MM.1S (cell line): ENCODE measurements at places on chromosomes 3 and 15.

DNA sequence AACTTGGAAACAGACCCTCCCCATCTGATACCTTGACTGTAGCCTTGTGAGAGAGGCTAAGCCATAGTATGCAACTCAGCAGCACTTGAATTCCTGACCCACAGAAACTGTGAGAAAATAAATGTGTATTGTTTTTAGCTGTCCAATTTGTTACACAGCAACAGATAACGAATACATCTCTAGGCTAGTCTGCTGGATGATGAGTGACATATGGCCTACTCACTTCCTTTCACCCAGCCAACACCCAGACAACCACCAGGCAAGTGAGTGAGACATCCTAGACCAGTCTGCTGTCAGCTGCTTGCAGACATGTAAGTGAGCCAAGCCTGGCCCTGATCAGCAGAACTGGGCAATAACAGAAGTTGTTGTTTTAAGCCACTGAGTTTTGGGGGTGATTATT lies 19.2 kb upstream of the SMAD6 start:
- no peak for DNase-seq

GRCh38 chr3:183692436-183692835 lies 5.2 kb upstream of the YEATS2 start:
- DNase-seq, result no peak

DNA sequence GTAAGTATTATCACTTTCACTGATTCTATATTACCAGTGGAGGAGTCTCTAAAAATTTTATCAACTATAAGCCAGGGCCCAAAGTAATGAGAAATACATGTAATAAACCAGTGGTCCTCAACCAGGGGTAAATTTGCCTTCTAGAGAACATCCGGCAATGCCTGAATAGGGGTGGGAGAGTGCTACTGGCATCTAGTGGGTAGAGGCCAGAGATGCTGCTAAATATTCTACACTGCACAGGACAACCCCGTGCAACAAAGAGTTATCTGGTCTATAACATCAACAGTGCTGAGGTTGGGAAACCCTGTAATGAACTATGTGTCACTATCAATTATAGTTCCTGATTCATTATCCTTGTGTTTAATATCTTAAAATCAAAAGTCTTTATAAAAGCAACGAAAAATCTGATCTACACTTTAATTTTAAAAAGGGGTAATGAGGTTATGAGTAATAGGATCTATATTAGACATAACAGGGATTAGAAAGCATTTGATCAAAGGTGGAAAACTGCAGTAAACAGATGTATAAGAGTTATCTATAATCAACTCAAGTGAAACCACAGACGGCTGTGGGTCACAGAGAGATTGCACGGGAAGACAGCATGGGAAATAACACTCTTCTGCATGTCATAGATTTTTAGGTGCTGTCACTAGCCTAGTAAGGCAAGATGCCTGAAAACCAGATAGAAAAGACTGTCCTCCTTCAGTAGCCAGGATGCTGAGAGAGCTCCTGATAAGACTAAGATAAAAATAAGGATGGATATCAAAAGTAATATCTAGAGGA lies 2.0 kb downstream of the LYSMD2 start:
- DNase-seq, result no peak

DNA sequence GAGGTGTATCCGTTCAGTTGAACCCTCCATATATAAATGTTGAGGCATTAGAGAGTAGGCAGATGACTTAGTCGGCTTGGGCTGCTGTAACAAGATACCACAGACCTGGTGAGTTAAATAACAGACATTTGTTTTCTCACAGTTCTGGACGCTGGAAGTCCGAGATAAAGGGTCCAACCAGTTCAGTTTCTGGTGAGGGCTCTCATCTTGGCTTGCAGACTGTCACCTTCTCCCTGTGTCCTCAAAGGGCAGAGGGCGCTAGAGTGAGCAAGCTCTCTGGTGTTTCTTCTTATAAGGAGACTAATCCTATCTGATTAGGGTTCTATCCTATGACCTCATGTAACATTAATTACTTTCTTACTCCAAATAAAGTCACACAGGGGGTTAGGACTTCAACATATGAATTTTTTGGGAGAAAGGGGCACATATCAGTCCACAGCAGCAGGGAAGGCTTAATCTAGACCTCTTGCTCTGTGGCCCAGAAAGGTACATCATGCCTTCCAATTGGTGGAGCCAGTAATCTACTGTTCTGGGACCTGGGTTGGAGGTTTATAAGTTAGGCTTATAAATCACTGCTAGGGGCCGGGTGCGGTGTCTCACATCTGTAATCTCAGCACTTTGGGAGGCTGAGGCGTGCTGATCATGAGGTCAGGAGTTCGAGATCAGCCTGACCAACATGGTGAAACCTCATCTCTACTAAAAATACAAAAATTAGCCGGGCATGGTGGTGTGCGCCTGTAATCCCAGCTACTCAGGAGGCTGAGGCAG lies 26.3 kb upstream of the SLC28A2 start:
- no peak for DNase-seq

GRCh38 chr3:133329626-133330025 lies 70.2 kb upstream of the BFSP2 start:
- DNase-seq, result no peak

DNA sequence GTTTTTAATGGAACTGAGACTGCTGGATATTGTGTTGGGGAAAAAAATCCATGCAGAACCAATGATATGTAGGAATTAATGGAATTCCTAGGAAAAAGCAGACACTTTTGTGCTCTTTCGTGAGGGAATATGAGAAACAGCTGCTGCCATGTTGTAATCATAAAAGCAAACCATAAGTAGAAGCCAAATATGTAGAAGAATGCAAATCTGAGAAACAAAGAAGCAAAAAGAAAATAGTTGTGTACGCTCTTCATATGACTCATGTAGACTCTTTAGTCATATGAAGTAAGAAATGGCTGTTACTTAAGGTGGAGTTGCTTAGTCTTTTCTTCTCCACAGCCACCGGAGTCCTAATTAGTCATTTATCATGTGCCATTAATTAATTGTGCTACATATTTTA lies 298.6 kb upstream of the ZNF717 start:
- DNase-seq, result no peak

DNA sequence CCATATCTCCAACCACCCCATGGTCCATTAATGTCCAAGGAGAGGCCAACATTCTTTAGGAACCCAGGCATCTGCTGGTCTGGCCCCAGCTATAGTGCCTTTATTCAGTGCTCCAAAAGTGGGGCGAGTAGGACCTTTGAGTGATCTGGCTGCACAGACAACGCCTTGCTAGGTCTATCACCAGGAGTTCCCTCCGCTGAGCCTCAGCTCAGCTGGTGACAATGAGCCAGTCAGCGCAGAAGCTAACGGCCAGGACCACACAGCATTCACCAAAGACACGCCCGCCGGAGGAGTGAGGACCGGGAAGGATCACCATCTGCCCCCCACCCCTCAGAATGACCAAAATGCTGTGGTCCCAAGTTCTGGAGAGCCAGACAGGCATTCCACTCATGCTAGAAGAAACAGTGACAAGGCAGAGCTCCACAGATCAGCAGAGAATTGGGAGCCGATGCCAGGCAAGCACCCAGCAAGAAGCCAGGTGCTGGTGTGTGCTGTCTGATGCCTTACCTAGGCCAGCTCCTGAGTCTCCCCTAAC lies 19.0 kb downstream of the TBC1D2B start:
- no peak for DNase-seq

GRCh38 chr3:67906261-67906660 lies 251.8 kb upstream of the SUCLG2 start:
- no peak for DNase-seq
